ENCODE measurements at places on chromosomes 13 and 19.

DNA sequence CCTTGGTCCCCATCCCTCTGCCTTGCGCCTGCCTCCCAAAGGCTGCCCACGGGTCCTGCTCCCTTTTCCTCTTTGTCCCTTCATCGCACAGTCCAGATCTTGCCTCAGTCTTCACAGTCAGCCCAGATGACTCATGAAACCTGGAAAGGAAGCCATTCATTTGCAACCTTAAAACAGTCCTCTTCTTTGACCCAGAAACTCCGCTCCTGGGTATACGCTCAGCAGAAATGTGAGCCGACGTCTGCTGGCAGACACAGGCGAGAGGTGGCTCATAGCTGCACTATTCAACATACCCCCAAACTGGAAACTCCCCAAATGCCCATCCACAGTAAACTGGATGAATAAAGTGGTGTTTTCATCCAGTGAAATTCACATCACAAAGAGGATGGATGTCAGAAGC lies 13.6 kb upstream of the PEPD start:
- DNase-seq: no peak

- DNase-seq: no peak
Measured at GRCh38 chr13:75960538-75960994, 324.4 kb downstream of the LMO7 start.

DNA sequence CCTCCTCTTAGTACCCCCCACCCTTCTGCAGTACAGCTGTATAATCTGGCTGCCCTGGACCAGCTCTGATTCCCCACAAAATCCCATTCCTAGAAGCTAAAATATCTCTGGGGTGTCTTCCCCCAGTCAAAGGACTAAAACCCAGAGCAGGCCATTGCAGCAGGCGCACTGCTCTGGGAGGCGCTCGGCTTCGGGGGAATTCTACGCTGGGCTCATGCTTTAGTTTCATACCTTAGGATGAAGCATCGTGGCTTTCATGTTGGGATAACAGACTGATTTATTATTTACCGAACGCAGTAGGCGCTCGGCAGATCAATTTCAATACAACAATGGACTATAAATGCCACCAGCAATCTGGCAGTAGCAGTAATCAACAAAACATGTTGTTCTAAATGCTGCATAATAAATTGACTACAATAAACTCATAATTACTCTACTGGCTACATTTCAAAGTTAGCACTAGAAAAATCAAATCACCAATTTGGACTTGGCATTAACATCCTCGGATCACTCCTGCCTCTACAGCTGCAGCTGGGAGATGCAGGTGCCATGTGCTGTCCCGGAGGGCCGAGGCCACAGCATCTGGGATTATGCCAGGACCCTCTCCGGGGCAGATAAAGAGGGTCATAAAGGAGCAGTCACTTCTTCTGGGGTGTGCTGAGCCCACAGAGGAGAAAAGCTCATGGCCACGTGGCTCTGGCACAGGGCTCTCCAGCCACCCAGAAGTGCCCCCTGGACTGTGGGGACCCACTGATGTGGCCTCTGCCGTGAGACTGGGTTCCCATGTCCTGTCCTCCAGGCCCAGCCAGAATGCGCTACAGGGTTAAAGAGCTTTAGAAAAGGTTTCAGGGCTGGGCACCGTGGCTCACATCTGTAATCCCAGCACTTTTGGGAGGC lies 35.3 kb downstream of the CEBPG start:
- no peak for DNase-seq

DNA sequence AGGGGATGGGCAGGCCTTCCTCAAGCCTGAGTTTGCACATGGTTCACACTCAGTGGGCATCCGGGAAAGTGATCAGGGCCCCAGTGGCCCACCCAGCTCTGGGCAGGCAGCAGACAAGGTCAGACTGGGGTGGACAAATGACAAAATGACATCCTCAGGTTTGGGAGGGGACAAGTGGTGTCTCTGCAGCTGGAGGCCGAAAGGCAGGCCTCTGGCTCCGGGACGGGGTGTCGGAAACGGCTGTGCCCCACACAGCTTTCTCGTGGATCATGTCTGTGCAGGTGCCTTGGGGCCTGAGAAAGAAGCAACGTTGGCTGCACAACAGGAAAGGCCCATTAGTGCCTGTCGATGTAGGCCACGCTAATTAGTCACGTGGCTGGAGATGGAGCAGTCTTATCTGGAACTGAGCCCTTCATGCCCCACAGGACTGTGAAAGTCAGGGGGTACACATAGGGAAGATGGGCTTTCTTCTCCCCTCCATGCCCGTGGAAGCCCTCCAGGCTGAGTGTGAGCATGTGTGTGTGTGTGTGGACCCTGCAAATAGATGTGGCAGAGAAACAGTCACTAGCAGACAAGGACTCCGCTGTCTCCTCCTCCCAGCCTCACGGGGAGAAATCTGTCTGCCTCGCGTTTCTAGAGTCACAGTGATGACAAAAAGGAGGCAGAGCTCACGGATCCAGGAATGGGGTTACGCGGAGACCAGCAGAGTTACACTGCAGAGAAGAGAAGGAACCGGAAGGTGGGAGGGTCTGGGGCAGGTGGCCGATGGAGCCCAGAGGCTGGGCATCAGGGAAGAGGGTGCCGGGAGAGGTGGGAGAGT lies 44.2 kb downstream of the CHST8 start:
- DNase-seq: no peak

DNA sequence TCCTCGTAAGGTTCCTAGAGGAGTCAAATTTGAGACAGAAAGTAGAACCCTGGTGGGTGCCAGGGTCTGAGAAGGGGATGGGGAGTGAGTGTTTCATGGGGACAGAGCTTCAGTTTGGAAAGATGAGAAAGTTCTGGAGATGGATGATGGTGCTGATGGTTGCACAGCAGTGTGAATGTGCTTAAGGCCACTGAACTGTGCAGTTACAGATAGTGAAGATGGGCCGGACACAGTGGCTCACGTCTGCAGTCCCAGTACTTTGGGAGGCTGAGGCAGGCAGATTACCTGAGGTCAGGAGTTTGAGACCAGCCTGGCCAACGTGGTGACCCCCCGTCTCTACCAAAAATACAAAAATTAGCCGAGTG lies 917 bp downstream of the SPC24 start:
- DNase-seq: no peak

GRCh38 chr19:18698321-18699167 lies 15.1 kb downstream of the CRTC1 start:
- DNase-seq: no peak

DNA sequence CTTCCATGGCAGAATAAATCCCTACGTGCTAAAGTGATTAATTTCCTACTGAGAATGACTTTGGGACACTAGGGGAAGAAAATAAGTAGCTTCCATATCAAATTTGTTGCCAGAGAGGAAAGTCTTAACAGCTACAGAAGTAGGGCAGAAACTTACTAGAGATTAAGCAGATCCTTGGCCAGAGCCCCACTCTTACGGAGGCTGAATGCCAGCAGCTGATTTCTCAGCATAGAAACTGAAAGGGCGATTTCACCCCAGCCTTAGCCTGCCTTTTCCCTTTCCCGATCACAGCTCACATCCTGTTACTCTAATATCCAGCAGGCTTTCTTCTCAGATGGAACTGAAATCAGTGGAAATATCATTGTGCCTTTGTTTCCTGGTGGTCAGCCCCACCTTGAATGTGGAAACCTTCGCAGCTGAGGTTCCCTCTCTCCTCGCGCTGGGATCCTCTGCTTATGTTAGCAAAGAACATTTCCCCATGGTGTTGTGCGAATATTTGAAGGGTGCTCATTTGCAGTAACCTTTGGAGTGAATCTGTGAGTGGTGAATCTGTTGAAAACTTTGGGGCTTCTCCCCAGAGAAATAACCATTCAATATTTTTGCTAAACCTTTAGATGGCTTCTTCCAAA lies 8.4 kb downstream of the FAM124A start:
- no peak for DNase-seq

DNA sequence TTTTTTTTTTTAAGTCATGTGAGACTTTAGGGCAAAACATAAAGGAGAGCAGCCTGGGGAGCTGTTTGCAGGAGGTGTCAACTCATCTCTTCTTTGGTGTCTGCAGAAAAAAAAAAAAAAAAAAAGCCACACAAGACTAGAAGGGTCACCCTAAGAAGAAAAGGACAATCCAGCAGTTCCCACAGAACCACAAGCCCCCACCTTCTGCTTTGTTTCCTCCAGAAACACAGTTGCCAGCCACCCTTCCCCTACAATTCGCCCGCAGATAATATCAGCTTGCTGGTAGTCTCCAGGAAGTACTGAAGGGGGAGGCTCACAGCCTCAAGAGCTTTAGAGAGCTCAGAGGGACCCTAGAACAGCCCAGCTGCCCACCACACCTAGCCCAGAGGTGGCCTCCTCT lies 22.3 kb upstream of the ZBTB7A start:
- DNase-seq: no peak

GRCh38 chr13:98685146-98685545 lies 67.3 kb downstream of the SLC15A1 start:
- no peak for DNase-seq

DNA sequence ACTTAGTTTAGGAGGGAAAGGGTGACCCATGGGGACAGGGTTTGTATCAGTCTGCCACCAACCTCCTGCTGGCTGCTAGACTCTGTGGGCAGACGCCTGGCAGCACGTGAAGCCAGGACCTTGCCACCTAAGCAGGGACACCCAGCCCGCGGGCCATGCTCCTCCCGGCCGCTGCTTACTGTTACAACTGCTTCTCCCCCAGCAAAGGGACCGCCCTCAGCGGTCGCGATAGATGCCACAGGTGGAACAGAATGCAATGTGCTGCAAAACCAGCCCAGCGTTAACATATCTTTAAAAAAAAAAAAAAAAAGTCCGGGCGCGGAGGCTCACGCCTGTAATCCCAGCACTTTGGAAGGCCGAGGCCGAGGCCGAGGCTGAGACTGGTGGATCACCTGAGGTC lies 1.9 kb upstream of the RHPN2 start:
- no peak for DNase-seq

GRCh38 chr13:29125191-29125933 lies 305.2 kb downstream of the MTUS2 start:
- no peak for DNase-seq

DNA sequence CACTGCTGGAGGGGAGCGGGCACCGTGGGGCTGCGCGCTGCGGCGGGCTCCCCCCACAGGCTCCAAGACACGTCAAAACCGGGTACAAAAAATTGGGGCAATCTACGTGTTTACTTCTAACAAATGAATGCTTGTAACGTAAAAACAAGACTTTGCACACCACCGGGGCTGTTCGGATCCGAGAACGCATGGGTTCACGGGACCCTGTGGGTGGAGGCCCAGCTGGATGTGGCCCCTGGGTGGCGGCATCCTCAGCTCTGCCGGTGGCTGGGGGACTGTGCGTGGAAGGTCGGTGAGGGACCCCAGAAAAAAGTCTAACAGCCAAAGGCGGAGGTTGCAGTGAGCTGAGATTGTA lies 10.3 kb upstream of the SLC7A10 start:
- no peak for DNase-seq

GRCh38 chr13:103883698-103884097 lies 817.5 kb upstream of the SLC10A2 start:
- DNase-seq: no peak

DNA sequence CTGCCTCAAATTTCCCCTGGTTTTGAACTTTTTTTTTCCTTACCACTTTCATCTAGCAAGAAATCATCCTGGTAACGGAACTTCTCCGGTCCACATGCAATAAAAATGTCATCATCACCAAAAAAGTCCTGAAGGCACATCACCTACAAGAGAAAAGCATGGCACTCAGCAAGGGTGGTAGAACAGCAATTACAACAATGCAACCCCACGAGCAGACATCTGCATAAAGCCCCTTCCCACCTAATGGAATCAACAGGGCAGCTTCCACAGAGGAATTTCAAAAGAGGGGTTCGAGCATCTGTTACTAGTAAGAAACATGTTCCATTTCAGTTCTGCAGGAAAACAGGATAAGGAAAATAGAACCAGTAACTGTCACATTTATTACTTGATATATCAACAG lies 183.9 kb downstream of the DCLK1 start:
- DNase-seq: no peak

DNA sequence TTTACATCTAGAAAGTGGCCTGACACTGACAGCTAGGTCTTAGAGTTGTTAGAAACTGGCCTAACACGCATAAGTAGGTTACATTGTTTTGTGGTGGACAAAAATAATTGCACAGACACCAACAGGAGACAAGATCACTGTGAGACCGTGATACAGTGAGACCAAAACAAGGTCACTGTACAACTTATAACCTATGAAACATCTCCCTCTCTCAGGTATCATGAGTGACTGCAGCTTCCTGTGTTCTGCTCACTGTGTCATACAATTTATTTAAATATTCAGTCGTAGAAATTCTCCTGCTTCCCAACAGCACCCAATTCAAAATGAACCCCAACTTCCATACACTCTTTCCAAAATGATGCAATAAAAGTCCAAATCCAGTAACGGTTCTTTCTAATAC lies 2165.2 kb downstream of the PCDH9 start:
- DNase-seq: no peak

DNA sequence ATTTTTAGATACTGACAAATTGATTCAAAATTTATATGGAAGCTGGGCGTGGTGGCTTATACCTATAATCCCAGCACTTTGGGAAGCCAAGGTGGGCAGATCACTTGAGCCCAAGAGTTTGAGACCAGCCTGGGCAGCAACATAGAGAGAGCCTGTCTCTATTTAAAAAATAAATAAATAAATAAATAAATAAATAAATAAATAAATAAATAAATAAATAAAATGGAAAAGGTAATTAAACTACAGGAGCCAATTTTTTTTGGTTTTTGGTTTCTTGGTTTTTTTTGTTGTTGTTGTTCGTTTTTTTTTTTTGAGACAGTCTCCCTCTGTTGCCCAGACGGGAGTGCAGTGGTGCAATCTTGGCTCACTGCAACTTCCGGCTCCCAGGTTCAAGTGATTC lies 29.4 kb upstream of the TRIM13 start:
- DNase-seq: no peak

DNA sequence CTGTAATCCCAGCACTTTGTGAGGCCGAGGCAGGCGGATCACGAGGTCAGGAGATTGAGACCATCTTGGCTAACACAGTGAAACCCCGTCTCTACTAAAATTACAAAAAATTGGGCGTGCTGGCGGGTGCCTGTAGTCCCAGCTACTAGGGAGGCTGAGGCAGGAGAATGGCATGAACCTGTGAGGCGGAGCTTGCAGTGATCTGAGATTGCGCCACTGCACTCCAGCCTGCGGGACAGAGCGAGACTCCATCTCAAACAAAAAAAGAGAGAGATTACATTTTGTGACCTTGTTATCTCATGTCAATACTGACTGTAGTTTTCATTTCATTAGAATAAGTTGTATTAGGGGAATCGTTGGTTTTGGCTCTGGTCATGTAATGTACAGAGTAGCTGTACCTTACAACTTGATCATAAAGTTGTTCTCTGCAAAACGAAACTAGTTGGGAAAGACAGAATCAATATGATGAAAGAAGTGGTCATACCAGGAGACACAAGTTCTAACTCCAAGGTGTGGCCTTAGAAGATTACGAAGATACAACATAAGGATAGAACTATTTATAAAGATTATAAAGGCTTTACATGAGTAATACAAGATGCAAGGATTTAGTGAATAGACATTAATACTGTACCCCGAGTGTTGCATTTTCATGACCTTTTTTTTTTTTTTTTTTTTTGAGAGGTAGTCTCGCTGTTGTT lies 15.3 kb downstream of the TMEM38A start:
- DNase-seq: no peak

GRCh38 chr19:38165335-38165734 lies 58.7 kb downstream of the DPF1 start:
- DNase-seq: no peak

- DNase-seq: no peak
Measured at GRCh38 chr13:59745392-59745788, 418.3 kb downstream of the DIAPH3 start.

GRCh38 chr19:34067861-34068271 lies 104.4 kb upstream of the LSM14A start:
- peak; percentile 50 for DNase-seq

GRCh38 chr13:31807090-31807541 lies 67.8 kb downstream of the RXFP2 start:
- no peak for DNase-seq

Data from Panc1 (cell line).